ENCODE measurements at places on chromosomes 3 and 15.

GRCh38 chr15:76206325-76206976 lies 104.8 kb downstream of the ETFA start:
- peak; percentile 92 for DNase-seq

DNA sequence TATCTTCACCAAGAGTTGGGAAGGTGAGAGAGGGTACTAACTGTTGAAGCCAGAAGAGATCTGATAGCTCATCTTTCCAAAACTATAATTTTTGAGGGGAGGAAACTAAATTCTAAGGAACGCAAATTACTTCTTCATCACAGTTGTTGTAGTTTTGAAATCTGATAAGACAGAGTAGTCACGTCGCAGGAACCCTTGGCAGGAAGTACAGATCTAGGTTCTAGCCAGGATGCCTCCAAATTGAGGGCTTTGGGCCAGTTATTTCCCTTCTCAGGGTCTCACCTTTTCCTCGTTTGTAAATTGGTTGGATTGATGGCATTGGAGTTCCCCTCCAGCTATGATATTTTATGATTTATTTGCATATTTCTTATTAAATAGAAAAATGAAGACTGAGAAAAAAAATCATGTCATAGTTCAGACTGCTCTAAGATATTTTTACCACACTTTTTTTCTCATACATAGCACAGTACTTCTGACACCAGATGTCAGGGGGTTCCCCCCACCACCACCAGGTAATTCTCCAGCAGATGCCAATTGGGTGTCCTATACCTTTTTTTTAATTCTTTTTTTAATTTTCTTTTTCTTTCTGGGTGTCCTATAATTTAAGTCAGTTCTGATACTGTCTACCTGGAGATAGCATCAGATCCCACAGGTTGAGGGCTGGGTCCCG lies 32.3 kb upstream of the APH1B start:
- DNase-seq, result no peak

GRCh38 chr3:106814231-106814630 lies 563.0 kb upstream of the CCDC54 start:
- DNase-seq, result no peak

DNA sequence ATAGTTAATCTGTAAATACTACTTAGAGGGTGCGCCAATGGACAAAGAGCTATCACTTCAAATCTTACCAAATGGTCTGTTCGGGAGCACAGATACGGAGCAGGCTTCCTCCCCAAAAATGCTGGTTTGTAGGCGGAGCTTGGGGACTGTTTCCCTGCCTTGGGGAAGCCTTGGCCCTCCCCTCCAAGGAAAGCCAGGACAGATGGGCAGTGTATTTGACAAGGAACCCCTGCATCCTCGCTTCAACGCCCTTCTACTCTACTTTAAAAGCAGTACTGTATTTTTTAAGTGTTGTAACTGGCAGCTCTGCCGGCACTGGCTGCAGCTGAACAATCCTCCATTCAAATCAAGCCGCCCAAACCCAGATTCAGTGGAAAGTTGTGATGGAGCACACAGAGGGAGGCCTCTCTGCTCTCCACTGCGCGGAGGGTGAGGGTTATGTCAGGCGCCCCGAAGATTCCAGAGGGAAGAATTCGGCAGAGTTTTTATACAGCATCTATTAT lies 83.1 kb upstream of the FNDC3B start:
- DNase-seq, result peak; percentile 39

GRCh38 chr3:98968824-98969223 lies 67.3 kb upstream of the DCBLD2 start:
- DNase-seq, result no peak

DNA sequence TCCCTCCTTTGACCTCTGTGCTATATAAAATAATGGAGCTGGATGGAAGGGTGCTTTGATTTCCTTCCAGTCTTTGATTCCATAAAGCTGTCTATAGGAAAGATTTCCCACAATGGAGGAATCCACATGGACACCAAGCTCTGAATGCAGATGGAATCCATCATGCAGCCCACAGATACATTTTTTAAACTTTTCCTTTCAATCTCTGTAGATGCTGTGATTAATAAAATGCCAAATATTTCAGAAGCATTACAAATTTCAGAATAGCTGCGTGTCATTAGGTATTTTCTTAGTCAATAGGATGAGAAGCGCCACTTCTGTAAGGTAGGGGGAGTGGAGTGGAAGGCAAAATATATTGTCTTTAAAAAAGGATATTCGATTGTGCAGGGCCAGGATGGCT lies 489.0 kb downstream of the NTRK3 start:
- no peak for DNase-seq

DNA sequence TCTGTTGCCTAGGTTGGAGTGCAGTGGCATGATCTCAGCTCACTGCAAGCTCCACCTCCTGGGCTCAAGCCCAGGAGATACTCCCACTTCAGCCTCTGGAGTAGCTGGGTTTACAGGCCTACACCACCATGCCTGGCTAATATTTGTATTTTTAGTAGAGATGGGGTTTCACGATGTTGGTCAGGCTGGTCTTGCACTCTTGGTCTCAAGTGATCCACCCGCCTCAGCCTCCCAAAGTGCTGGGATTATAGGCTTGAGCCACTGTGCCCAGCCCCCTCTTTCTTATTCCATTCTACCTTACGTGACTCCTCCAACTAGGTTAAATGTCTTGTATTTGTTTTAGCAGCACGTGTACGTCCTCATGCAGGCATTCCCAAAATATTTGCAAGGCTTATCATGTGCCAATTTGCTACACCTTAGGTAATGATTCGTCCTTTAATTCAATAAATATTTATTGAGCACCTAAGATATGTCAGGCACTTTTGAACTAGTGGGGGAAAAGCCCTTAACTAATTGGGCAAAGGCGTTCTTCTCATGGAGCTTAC lies 14.9 kb upstream of the MAGI1 start:
- no peak for DNase-seq

DNA sequence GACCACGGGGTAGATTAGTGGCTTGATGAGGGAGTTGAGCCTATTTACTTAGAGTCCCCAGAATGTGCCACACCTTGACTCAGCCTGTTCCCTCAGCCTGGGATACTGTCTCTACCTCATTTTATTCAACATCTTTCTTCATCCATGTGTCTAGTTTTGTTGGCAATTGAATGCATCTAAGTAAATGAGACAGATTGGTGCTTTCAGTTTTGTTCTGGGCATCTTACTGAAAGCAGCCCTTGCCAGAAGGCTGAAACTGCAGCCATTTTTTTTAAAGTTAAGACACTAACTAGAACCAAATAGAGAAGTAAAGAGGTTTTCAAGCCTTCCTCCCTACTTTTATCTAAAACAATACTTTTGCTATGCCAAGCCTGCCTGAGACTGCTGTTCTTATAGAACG lies 246.8 kb downstream of the SLCO3A1 start:
- no peak for DNase-seq

- DNase-seq, result peak; percentile 66
These were observed 145.9 kb downstream of the TBL1XR1 start for GRCh38 chr3:177051411-177051810.

GRCh38 chr3:171837698-171838097 lies 5.5 kb upstream of the TMEM212 start:
- no peak for DNase-seq

- DNase-seq, result no peak
These were observed 1.3 kb downstream of the GMPS start for GRCh38 chr3:155871746-155872158.

DNA sequence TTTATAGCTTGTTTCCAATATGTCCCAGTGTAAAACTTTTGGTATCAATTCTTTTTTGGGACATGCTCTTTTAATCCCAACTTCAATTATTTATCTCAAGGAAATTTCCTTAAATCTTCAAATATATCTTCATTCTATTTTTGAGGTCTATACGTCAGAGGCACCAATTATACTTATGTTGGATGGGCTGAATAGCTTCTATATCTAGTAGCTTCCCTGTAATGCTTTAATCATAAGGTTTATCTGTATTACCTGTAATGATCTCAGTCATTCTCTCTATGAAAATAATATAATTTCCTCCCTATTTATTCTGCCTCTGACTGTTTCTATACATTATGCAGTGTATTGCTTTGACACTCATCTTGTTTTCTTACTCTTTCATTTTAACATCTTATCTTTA lies 29.9 kb upstream of the MCCC1 start:
- DNase-seq, result no peak

- DNase-seq, result no peak
These were observed 25.7 kb upstream of the APEH start for GRCh38 chr3:49648354-49649019.

- no peak for DNase-seq
These were observed 44.5 kb upstream of the MAGI1 start for GRCh38 chr3:66083096-66083678.

DNA sequence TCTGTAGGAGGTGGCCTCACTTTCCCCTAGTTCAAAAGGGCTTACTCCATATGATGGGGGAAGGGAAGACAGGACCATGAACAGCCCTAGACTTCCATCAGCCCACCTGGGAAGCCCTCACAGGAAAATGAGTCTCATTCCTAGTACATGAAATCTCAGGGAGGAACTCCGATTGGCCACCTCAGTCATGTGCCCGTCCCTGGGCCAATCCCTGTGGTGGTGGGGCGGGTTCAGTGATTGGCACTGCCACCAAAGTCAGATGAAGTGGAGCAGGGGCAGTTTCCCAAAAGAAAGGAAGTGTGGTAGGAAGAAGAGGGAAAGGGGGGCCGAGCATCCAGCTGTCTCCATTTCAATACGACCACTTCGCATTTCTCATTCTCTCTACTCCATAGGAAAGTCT lies 25.9 kb upstream of the GP9 start:
- no peak for DNase-seq

DNA sequence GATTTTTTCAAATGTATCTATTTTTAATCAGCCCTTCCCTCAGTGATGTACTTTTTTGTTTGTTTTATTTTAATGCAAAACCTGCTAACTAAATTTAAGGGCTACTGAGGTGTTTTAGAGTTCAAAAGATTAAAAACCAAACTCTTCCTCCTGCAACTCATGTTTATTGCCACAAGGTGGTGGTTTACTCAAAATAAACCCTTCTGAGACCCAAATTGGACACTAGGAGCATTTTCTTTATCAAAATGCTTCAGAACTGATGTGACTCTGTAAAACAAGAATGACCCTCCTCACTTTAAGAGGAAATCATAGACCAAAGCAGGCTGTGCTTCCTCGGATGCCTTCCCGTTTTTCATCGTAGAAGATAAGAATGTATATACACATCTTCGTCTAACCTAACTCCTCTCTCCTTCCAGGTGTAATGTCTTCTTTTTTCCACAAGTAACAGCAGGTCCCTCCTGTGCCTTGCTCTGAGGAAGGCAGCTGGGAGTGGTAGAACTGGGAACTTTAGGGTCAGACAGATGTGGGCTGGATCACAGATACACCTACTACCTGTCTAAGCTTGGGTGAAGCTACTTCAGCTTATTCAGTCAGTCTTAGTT lies 2.9 kb upstream of the NME9 start:
- DNase-seq, result no peak

DNA sequence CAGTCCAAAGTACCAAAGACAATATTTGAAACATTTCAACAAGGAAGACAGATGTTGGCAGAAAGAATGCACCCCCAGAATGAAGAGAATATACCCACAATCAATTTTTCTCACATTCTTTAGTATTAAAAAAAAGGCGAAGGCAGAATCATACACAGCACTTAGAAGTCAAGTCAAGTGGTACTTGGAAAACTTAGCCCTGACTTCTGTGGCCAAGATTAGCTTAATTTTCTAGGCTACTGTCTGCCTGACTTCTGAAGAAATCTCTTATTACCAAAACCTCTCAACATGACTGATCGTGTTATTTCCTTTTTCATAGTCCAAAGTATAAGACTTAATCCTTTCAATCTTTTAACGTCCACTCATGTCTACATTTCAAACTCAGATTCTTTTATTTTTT lies 60.7 kb downstream of the PBRM1 start:
- DNase-seq, result no peak

- DNase-seq, result peak; percentile 24
These were observed 893 bp upstream of the MTHFS start for GRCh38 chr15:79897701-79898113.

DNA sequence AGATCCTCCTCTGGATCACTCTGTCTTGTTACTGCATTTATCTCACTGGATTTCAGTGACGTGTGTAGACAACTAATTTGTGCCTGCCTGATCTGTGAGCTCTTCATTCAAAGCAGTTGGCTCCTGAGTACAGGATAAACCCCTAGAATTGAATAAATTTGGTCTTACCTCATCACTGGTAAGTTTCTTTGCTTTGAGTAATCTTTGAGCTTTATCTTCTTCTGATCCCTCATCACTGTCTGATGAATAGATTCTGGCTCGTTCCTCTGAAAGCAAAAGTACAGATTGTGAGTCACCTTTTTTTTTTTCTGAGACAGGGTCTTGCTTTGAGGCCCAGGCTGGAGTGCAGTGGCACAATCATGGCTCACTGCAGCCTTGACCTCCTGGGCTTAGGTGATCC lies 24.5 kb downstream of the LEO1 start:
- DNase-seq, result no peak

DNA sequence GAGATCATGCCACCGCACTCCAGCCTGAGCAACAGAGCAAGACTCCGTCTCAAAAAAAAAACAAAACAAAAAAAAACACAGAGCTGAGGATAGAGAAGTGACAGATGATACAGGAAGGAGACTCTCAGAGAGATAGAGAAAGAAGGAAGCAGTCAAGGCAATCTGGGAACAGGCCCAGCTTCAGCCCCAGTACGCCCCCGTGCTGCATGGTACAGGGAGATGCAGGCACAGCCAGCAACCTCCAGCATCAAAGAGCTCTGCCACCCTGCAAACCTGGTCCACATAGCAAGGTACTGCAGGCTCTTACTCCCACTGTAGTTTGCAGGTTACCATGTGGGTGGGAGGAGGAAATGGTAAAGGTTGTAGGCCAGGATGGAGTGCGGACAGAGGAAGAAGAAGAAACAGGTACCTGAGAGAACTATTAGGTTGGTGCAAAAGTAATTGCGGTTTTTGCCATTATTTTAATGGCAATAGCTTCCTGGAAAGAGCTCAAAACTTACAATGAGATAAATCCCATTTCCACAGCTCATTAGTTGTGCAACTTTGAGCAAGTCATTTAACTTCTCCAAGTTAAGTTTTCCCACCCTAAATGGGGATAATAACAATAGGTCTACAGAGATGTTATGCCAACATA lies 253.0 kb downstream of the ARRDC4 start:
- DNase-seq, result no peak

GRCh38 chr15:43625106-43625505 lies 6.5 kb upstream of the STRC start:
- no peak for DNase-seq

DNA sequence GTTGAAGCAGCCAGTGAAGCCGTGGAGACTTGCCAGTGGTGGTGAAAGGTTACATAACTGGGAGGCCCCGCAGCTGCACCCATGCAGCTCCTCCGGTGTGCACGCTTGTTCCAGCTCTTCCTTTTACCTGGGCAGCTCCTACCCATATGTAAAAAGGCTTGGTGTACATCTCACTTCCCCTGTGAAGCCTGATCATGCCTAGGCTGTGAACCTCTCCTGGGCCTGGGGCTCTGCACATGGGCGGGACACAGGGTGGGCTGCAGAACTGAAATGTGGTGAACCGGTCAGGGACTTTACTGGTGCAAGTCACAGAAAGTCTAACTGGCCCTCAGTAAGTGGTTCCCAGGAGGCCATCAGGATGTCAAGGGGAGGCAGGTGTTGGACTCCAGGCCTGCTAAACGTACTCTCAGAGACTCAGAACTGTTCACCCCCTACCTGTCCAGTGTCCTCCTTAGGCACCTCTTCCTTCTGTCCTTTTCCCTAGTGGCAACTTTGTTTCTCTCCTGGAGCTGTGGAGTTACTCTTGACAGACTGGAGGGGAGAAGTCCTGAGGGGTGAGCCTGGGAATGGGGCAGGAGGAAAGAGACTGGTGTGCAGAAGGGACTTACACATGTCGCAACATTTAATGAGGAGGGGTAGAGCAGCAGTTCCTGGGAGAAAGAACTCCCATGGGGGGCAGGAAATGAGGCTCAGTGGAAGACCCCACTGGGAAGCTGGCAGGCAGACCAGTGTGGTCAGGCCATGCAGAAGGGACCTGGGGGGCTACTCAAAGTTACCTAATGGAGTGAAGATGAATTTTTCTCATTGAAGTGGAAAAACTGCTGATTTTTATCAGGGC lies 148.1 kb downstream of the EEFSEC start:
- DNase-seq, result no peak
